ENCODE measurements at places on chromosomes 7 and 10. TPM values are rescaled to one million over a fixed set of nuclear protein-coding genes. Genes with fewer than 3 reads are reported as not detected.

DNA sequence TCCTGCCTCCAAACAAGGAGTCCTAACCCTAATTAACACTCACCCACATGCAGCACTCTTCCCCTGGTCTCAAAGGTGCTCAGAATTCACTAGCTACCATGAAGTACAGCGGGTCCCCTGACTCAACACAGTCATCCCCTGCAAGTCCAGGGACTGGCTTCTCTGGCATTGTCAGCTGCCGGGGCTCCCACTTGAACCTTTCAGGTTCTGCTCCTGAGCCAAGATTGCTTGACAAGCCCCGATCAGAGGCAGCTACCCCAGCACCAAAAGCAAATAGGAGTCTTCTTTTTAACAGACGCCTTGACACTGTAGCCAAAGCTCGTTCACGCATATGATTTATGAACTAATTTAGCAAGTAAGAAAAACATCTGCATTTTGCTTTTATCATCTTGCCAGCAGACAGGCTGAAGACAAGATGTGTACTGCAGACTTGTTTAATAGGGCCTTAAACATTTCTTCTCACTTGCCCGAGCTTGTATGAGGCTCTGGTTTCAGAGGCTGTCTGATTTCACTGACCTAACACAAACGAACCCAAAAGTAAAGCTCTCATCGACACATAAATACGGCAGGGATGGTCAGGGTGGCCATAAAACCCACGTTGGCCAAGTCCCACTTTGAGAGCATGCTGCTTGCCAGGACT is 67.6 kb upstream of the ADAM12 start:
- no peak for DNase-seq

DNA sequence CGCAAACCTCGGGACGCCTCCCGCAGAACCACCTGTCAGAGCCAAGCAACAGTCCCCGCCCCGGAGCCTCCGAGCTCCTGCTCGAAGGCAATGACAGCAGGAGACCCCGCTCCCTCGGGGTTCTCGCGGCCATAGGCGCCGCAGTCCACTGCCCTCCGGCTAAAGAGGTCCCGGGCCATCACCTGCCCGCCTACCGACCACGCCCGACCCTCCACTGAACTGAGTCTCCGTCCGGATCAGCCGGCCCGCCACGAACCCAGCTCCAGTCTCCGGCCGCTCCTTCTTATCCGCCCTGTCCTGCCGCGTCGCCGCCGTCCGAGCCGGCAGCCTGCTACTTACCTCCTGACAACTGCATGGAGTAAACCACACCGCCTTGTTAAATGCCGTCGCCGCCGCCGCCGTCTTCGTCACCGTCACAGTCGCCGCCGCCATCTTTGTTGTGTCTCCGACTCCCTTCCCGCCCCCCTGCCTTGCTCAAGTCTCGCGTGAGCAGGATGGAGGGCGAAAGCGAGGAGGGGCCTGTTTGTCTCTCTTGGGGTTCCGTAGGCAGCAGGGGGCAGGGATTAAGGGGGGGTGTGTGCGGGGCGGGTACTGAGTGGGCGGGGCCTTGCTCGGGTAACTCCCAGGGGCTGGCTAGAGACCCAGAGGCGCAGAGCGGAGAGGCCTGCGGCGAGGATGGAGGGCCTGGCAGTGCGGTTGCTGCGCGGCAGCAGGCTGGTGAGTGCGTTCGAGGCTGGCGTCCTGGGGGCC is at the start of the genes ACADSB and IKZF5:
Gene ACADSB (plus strand): TSS at position 652 of the 750 bp plus-strand sequence. CDS start 24 bp downstream, at position 676.
Gene IKZF5 (minus strand): TSS at position 441 of the 750 bp plus-strand sequence. CDS start 10,170 bp downstream, outside the sequence.
- peak; percentile 98 for DNase-seq

DNA sequence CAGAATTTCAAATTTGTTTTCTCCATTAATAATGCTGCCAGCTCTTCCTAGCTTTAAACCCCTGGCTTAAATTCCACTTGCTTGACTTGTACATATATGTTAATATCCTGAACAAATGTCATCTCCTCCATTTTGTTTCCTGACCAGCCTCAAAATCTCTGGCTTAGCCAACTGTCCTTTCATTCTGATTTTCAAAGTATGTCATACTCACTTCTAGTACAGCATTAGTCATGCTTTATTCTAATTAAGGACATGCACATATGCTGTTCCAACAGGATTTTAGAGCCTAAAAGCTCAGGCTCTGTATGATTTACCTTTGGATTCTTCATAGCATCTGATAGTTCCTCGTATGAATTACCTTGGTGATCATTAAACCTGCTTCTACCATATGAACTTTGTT is 158.3 kb downstream of the ZNF438 start:
- no peak for DNase-seq

DNA sequence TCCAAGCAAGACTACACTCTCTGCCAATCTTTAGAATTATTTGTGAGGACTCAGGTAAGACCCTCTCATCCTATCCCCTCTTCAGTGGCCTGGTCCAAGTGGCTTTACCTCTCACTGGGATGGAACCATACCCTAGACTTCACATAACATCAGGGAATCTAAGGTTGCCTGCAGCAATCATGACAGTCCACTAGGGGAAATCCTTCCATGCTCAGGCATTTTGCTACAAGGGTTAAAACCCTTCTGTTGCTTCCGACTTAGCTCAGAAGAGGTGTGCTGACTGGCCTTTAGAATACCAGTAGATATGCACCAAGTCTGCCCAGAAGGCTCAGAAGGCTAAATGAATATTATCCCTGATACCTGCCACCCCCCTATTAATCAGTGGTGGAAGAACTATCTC is 24.9 kb upstream of the NPS start:
- DNase-seq: no peak

GRCh38 chr7:46537191-46537905 is 616.3 kb upstream of the IGFBP3 start:
- no peak for DNase-seq

DNA sequence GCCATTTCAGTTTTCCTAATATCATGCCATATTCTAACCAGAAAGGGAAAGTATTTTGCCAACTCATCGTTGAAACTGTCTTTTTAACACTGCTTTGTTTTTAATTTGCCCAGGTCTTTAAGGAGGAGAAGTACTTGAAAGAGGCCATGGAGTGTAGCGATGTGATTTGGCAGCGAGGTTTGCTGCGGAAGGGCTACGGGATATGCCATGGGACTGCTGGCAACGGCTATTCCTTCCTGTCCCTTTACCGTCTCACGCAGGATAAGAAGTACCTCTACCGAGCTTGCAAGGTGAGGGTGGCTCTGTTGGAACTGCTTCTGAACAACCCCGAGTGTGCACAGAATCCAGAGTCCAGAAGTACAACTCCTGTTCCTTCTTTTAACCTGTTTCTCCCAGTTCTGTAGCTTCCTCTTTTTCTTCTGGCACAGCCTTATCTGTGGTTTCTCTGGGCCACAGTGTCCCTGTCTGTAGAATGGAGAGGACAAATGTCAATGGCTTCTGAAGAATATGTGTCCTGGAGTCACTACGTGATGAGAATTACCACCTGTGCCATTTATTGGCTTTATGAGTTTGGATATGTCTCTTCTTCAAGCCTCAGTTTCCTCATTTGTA is 60.1 kb downstream of the LANCL2 start:
- DNase-seq: no peak

- no peak for DNase-seq
Observed at GRCh38 chr7:3579638-3580219, 278.7 kb downstream of the SDK1 start.

DNA sequence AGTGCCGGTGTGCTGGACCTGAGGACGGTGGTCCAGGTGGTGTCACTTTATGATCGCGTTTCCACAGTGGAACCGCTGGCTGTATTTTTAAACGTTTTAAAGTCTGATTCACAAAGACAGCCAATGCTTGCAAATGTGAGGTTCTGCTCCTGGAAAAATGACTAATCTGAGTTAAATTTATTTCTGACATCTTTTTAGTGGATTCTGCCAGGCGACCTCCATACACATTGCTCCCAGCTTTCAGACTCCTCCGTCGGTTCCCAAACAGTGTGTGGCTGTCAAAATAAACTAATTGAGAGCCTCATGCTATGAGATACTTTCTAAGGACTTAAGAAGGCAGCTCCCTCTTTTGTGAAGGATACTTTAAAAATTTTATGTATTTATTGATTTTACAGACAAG is 12.7 kb upstream of the TTYH3 start:
- DNase-seq: no peak

DNA sequence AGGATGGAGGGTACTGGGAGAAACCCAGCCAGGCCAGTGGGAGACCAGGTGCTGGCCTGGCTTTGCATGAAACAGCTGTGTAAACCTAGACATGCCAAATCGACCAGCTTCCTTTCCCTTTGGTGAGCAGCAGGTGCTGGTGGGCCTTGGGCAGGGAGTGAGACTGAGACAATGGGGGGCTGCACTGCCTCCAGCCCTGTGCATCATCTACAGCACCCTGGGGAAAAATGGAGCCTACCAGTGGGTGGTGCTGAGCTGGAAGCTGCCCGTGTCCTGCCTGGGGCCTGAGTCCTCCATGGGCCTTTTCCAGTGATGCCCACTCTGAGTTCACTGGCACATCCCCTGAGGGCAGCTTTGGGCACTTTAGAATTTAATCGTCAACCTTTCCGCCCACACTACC is 19.2 kb upstream of the DDC start:
- DNase-seq: no peak

DNA sequence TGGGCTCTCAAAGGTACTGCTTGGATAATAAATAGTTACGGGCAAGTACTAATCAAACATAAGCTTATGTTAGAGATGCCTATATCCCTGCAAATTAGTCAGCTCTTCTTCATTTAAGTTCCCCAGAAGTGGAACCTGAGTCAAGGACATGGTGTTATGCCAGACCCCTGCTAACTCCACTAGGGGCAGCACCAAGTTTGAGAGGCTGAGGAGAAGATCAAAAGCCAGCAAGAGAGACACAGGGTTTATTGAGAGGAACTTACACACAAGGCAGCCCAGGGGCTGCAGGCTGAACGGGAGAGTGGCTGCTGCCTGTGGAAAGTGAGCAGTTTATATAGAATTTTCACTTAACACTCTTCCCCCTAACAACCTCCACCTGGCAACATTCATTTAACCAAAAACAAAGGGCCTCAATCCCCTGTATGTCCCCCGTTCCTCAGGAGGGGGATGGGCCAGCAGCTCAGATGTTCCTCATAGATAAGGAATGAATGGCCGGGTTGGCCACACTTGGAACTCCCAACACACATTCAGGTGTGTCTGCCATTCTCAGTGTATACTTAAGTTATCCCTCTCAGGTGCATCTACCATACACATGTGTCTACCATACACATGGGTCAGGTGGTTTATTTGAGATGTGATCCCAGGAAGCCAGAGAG is 62.6 kb upstream of the GHITM start:
- no peak for DNase-seq

Gene ATOH7
- total RNA-seq: 1.5 TPM

Gene FBH1
- total RNA-seq: 46.7 TPM

Gene ANKRD30A
- total RNA-seq: not detected

Gene LRMDA
- total RNA-seq: 0.91 TPM

Gene CYP3A4
- total RNA-seq: not detected

Measured in cerebellum (tissue), 4 donors.